ENCODE measurements at places on chromosomes 6 and 20.

DNA sequence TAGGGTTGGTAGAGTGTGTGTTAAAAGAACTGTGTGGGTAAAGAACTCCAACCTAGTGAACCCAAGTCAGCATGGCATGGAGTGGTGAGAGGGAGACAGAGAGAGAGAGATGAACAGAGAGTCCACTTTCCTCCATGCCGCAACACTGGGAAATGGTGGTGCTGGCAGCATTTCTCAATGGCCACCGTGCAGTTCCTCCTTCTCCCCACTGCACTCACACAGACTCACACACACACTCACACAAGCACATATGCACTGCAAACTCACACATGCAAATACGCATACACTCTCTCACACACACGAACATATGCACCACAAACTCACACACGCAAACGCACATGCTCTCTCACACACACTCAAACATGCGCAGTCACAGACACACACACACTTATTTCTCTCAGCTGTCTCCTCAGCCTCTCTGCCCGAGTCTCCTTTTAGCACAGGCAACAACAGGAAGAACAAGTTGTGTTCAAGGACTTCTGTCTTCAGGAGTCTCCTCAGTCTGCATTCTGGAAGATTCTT lies 66.5 kb upstream of the LY86 start:
- no peak for DNase-seq

- peak; percentile 29 for DNase-seq
These were observed 25.4 kb downstream of the SLC17A9 start for GRCh38 chr20:62977613-62978560.

- DNase-seq = no peak
These were observed 700.1 kb downstream of the RNF144B start for GRCh38 chr6:19087296-19087695.

DNA sequence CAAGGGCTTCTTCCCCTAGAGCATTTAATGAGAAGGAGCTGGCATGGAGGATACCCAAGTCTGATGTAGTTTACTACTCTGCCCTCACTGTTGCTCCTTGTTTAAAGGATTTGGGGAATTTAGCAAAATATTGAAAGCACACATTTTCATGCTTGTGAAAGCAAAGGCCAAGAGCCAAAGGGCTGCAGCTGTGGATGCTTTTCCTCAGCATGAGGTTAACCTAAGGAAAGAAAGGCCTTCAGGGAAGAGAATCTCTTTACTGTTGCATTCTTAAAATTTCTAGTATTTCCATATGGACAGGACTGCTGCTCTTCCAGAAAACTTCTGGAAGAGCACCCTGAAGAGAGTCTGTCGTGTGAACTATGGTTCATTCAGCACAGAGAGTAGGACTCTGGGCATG lies 45.9 kb upstream of the SASH1 start:
- DNase-seq = no peak

DNA sequence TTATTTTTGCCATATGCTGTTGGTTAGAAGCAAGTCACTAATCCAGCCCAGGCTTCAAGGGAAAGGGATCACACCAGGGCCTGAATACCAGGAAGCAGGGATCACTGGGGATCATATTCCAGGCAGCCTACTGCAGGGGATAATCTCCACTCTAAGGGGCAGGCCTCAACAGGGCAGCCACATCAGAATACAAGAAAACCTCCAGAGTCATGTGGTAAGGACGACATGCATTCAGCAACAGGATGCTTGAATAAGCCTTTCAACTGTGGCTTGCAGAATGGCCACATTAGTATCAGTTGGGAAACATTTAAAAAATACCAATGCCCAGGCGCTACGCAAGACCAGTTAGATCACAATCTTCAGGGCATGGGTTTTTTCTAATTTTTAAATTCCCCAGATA lies 109.1 kb downstream of the LY86 start:
- DNase-seq = no peak

DNA sequence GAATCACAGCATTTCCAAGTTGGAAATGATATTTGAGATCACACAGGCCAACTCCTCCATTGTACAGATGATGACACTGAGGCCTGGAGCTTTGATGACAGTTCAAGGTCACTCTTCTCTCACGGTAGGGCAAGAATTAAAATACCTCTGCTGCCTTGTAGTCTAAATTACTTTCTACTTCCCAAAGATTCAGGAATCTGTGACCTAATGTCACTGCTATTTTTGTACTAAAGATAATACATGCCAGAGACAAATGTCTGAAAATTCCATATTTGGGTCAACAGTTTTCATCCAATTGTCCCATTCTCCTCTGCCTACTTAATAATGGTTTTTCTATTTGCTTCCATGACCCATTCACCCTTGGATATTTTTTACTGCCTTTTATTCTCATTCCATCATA lies 160.0 kb downstream of the SOD2 start:
- no peak for DNase-seq

- DNase-seq = no peak
These were observed 34.3 kb downstream of the SNX5 start for GRCh38 chr20:17934141-17934862.

DNA sequence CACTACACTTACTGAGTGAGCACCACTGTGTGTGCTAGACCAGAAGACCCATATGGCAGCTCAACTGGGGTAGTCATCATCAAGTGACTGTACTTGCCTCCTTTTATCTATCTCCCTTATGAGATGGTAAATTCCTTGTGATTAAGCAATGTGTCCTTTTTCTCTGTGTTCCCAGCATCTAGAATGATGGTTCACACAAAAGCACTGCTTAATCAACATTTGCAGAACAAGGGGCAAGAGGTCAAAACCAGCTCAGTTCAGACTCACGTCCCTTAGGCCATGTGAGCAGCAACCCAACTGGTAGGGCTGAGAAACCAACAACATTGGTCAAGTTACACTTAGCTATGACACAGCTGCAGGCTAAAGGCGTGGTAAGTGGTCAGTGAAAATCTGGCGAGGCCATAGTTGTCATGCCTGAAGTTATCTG lies 10.0 kb downstream of the TRAM2 start:
- DNase-seq = no peak

GRCh38 chr20:48006036-48006833 lies 221.0 kb upstream of the SULF2 start:
- DNase-seq = peak; percentile 65

DNA sequence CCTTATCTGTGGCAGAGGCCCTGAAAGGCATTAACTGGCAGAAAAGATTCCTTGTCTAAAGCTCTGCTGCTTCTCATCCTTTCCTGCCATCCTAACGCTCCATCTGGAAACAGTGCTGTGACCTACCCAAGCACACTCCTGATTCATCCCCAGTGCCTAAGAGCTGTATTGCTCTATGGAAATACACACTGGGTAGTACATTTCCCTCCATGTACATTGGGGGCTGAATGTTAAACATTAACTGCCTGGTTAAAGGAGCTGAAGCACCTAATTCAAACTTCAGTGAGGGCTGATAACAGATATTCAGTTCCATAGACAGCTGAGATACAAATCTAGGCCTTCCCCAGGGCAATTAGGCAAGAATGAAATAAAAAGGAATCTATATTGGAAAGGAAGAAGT lies 36.7 kb upstream of the GMPR start:
- no peak for DNase-seq

DNA sequence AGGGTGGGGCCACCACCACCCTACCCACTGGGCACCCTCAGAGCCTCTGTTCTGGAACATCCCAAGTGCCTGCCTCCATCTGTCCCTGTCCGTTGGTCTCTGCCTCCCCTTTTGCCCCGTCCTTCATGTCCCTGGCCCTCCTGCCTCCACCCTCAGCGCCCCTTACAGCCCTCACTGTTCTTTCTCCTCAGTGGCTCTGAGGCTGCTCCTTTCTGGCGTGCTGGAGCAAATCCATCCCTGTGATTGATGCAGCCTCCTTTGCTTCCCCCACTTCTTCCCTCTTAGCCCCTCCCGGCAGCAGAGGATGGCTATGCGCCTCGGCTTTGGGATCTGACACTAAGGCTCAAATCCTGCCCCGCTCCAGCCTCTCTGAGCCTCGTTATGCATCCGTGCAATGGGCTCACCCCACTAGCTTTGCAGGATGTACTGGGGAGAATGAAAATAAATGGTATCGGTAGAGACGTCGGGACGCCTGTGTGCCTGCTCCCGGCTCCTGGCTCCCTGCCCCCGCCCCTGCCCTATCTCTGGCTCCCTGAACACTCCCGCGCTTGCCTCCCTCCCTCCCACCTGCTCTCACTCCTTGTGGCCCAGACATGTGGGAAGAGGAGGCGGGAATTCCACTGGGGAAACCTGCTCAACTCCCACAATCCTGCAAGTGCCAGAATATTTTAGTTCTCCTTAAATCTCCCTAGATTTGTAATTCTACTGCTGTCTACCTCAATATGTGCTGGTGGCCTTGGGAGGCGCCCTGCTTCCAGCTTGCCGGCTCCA lies 13.1 kb downstream of the VSTM2L start:
- DNase-seq = no peak

DNA sequence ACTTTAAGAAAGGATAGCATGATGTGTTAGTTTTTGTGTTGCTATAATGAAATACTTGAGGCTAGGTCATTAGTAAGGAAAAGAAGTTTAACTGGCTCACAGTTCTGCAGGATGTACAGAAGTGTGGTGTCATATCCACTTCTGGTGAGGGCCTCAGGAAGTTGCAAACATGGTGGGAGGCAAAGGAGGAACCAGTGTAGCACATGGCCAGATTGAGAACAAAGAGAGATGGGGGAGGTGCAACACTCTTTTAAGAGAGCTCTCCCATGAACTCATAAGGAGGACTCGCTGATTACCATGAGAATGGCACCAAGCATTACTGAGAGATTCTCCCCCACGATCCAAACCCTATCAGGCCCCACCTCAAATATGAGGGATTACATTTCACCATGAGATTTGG lies 265.4 kb downstream of the RIMS1 start:
- DNase-seq = no peak

DNA sequence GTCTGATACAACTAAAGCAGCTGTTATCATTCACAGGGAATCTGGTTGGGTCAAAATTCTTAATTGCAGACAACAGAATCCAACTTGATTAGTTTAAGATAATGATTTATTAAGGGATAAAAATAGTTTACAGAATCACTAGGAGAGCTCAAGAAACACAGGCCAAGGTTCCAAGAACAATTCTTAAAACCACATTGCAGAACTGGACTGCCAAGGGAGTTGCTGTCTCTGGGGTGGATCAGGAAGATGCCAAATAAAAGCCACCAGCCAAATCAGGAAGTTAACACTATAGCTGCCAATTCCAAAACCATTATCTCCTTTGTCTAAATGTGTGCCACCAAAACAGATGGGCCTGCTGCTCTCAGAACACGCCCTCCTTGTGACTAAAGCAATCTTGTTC lies 53.7 kb downstream of the NUDT3 start:
- DNase-seq = no peak

GRCh38 chr6:152267967-152268845 lies 369.0 kb downstream of the SYNE1 start:
- no peak for DNase-seq

- DNase-seq = no peak
These were observed 52.2 kb upstream of the TRERF1 start for GRCh38 chr6:42503894-42504293.

DNA sequence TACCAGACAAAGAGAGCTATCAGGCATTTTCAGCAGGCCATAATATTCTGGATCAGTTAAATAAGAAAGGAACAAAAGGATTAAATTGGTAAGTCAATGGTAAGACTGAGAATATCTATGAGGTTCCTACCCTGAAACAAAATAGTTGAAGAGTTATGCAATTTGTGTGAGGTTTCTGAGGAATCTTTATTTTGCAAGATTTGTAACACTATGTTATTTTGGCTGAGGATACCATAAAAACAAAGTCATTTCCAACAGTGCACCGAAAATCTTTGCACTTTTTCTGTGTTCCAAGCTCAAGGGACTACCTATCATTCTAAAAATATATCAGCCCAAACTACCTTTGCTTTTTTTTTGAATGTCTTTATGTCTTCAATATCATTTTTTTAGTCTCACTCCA lies 383.3 kb upstream of the CITED2 start:
- DNase-seq = no peak

DNA sequence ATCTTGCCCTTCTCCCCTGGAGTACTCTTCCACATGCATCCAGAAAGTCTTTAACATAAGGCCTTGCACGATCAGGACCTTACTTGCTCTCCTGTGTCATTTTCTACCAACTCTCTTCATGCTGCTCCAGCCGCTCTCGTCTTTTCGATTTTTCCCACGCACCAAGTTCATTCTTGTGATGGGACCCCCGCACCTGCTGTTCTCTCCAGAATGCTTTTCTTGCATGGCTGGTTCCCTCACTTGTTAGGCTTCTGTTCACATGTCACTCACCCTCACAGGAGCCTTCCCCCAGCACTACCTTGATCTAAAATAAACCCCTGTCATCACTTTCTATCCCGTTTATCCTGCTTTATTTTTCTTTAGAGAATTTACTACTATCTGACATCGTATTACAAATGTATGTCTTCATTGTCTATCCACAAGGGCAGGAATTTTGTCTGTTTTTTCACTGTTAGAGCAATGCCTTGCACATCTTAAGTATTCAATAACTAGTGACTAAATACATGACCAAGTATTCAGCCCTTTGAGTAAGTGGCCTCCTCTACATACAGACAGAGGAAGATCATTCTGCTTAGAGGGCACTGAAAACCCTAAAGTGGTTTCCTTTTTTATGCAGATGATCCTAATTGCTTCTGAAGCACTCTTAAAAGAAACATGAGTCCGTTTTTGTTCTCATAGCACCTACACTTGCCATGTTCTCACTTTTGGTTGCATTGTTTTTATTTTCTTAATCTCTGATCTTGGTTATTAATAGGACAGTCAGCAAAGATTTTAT lies 166.9 kb downstream of the SLC16A10 start:
- DNase-seq = no peak

DNA sequence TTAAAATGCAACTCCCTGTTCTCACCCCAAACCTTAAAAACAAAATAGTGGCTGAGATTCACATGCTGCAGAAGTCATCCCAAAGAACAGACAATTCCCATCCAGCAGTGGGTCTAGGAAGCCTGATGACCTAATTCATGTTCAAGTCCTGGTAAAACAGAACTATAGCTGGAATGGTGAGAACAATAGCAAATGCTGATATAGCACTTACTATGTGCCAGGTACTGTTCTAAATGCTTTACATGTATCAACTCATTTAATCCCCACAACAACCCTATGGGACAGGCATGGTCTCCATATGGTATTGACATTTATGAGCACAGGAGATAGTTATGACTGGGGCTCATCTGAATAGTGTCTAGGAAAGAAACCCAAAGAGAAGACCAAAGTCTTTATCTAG lies 5.6 kb downstream of the DDO start:
- no peak for DNase-seq

- no peak for DNase-seq
These were observed 152.9 kb upstream of the RUNX2 start for GRCh38 chr6:45175272-45175671.
